ENCODE measurements at places on chromosomes 3 and 15.

DNA sequence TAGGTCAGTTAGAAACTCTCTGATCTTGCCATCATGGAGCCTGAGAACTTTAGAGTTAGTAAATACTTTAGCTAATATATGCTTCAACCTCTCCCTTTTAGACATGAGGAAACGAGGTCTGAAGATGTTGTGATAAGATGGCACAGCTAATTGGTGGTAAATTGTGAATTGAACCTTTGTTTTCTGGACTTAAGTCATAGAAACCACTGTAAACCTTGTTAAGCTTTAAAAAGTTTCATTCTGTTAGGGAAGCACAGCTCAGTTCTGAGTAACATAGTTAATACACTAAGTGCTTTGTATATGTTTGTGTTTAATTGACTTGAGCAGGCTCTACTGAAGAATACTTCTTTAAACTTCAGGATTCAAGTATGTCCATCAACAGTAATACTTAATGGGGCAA lies 108.6 kb downstream of the AKAP13 start:
- no peak for DNase-seq

DNA sequence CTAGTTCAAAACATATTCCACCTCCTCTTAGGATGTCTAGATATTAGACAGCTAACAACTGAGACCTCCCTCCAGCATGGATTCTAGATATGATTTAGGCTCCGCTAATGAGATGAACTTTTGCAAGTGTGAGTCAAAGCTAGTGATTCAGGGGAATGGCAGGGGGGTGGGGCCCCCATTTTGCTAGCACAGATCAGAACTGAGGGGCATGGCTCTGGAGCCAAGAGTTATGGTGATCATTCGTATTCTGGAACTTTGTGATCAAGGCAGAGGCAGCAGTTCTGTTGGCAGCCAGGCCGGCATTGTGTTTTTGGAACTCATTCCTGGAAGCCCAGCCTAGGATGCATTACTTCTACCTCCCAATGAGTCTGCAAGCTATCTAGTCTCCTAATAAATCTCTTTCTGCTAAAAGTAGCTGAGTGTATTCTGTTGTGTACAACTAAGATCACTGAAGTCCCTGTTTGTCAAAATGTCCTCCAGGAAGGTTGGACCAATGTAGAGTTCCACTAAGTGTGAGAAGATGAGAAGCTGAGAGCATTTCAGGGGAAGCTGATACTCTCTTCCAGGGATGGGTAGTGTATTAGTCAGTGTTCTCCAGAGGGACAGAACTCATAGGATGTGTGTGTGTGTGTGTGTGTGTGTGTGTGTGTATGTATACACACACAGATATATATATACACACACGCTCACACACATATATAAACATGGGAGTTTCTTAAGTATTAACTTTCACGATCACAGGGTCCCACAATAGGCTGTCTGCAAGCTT lies 312.7 kb downstream of the TLE3 start:
- no peak for DNase-seq

DNA sequence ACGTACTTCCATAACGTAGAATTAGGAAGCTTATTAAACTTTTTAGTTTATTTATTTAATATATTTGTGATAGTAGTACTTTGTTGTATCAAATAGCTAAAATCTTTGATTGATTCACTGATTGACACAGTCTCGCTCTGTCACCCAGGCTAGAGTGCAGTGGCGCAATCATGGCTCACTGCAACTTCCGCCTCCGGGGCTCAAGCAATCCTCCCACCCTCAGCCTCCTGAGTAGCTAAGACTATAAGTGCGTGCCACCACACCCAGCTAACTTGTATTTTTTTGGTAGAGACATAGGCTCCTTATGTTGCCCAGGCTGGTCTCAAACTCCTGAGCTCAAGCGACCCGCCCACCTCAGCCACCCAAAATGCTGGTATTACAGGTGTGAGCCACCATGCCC lies 5.7 kb downstream of the APH1B start:
- no peak for DNase-seq

DNA sequence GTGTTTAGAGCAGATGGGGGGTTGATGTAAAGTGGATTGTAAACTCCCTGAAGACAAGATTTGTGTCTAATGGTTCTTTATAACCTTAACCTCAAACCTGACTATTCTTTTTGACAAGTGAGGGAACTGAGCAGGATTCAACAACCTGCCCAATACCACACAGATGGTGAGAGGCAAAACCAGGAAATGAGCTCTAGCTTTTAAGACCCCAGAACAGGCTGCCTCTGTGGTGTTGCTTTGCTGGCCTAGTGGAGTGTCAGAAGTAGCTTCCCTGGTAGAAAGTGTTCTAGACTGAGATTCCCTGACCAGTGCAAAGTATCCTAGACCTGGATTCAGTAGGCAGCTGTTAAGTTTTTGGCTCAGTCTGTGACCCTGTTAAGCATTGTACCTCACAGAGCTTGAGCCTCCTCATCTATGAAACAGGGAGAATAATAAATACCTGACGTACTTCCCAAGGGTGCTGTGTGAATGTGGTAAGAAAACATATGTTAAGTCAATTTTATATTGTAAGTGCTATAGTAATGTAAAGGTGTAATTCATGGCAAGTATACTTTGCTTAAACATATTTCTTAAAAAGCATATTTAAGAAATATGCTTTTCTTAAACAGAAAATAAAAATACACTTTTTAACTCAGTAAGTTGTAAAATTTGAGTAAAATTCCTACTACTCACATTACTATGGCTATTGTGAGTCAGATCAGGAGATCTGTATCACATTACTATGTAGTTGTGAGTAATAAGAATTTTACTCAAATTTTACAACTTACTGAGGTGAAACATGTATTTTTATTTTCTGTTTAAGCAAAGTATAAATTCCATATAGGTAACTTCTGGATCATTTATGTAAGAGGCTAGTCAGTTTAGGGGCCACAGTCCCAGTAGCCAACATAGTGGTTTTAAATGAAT lies 8.8 kb downstream of the GPR87 start:
- no peak for DNase-seq

GRCh38 chr15:97461226-97461625 lies 499.3 kb upstream of the ARRDC4 start:
- no peak for DNase-seq

DNA sequence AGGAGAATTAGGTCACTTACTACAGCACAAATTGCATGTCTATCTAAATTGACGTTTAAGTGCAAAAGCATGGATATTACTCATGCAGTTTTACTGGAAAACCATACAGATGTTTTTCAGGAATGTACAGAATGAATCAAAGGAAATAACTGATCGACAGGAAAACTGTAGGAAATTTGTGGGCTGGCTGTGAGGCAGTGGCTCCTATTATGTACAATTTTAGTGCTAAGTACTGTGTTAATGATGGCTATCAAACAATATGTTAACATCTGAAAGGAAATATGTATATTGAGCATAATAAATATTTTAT lies 6.9 kb downstream of the NUDT16 start:
- DNase-seq, result no peak

- no peak for DNase-seq
These were observed 93.0 kb downstream of the ALCAM start for GRCh38 chr3:105459566-105460290.

DNA sequence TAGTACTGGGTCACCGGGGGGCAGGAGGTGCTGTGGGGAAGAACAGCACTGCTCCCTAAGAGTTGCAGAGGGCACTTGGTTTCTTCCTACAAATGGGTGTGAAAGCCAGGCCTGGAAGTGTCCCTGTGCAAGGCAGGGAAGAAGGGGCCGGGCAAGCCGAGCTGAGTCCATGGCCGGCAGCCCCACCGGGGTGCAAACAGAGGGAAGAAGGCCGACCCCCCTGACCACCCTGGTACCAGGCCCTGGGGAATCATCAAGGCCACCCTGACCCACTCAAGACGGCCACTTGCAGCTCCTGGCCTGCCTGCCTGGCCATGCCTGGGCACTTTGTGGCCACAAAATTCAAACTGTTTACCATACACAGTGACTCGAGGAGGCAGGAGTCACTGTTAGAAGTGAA lies 8.7 kb upstream of the DNAJB8 start:
- DNase-seq, result no peak
